Astrocyte of the spinal cord (primary cell): ENCODE measurements at places on chromosomes 4 and X.
A peak's percentile ranks its signal among the peaks of the same experiment; 100 is the strongest.

DNA sequence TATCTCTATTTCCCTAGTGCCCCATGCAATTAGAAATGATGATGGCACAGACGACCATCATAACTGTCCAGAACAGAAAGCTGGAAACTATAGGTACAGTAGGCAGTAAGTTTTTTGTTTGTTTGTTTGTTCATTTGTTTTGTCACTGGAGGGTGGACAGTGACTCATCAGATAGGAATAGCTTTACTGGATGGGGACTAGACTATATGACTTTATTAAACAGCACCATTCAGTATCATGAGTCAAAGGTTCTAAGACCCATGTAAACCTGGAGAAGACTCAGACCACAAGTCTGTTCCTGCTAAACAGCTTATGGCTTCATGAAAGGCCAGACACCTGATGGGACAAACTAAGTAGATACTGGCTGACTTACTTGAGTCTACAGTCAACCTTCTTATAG is 38.4 kb downstream of the PLAC1 start:
- no peak for DNase-seq

DNA sequence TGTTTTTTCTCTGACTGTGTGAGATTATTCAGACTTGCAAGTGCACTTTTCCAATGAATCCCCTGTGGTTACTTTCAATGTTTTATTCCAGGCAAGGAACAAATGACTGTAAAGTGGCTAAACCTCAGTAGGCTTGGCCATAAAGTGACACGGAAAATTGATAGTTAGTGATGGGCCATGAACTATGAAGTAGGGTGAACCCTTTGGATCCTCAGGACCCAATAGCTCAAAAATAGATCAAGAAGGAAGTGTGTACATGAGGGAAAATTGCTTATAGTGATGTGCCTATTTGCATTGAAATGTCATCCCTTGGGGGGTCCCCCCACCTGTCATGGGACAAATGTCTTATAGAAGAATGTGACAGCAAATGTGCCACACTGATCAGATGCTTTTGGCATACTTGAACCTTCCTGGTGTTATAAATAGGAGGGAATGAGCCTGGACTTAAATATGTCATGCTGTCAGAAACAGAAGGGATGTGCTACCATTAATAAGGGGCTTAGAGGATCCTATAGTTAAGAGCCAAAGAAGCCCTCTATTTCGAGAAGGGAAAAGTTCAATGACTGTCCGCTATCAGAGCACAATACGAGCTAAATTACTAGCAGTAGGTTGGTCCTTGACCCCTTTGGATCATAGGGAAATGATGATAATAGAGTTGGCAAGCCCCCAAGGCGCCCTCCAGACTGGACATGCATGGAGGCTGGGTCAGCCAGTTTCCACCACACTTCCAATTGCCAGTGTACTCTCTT is 30.3 kb downstream of the SLC16A2 start:
- no peak for DNase-seq

GRCh38 chrX:1511829-1512228 is 25.2 kb downstream of the P2RY8 start:
- DNase-seq, result no peak

- no peak for DNase-seq
Observed at GRCh38 chr4:111639120-111639690, 506.0 kb upstream of the FAM241A start.

GRCh38 chr4:141416219-141416618 is 195.5 kb downstream of the ZNF330 start:
- DNase-seq, result peak; percentile 53

DNA sequence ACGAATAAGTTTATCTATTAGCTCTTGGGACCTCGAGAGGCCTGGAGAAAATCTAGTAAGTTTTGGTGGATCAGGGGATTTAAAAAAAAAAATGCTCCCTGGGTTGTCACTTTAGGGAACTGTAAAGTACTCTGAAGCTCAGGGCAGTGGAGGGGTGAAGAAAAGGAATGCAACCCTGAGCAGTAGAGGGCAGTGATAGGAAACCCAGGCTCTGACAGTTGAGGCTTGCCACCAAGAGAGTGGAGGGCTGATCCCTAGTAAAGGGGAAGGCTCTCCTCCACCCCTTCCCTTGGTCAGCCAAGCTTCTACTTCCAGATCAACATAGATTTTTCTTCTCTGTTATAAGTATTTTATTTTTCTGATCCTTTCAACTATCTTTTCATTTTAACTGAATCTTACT is 73.1 kb downstream of the FBXO8 start:
- DNase-seq, result no peak

- no peak for DNase-seq
Observed at GRCh38 chr4:55169352-55169961, 44.1 kb upstream of the KDR start.
